ENCODE measurements at places on chromosomes 2 and 18. TPM values are rescaled to one million over a fixed set of nuclear protein-coding genes. Genes with fewer than 3 reads are reported as not detected.

DNA sequence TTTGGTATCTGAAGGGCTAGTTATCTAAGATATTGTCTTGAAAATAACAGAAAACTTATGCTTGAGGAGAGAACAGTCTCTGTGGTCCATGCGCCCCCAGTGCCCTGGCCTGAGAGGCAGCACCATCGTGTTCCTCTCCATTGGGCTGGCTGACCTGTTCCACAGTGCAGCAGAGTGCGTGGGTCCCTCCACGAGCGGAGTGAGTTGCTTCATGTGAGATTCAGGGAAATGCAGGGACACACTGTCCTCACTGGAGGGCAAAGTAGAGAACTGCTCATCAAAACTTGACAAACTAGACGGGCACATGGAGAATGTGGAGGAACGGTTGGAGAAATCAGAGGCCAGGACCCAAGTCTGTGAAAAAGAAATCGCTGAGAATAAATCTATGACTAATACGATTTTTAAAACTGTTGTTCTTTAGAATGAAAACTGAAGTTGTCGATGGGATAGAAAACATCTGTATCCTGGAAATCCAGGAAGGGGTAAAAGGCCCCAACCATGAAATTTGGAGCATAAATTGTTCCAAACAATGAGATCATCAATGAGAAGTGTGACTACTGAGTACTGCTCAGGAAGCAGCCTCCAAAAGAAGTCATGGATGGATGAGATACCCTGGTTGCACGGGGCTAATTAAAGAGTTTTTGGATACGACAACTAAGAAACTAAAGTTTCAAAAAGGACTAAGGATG is 58.1 kb downstream of the REV1 start:
- no peak for DNase-seq

GRCh38 chr2:177554365-177554764 is 161.8 kb downstream of the AGPS start:
- DNase-seq = no peak

GRCh38 chr18:6589923-6590322 is 139.6 kb upstream of the ARHGAP28 start:
- DNase-seq = no peak

- no peak for DNase-seq
Observed at GRCh38 chr2:227886149-227886548, 14.7 kb downstream of the DAW1 start.

GRCh38 chr2:226772389-226773179 is 27.0 kb downstream of the IRS1 start:
- DNase-seq = no peak

DNA sequence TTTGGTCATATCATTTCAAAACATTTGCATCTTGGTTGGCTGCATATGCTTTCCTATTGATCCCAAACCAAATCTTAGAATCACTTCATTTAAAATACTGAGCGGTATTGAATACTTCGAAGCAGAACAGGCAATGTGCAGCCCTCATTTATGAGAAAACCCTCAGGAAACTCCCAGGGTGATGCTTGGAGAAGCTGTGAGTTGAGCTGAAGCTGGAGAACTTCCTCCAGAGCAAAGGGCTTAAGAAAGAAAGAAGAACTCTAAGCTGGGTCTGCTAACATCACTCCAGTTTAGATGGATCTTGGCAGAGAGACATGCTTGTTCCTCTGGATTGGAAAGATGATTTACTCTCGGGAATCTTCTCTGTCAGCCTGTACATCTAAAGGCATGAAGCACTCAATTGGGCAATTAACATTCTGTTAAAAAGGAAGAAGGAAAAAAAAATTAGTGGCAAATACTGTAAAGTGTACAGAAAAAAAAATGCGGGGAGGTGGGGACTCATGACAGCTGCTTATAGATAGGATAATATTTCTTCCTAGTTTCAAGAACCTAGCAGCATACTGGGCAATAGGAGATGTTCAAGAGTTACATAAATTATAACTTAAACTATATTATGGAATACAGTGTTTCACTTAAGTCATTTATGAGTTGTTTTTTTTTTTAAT is 49.5 kb downstream of the ATIC start:
- no peak for DNase-seq

DNA sequence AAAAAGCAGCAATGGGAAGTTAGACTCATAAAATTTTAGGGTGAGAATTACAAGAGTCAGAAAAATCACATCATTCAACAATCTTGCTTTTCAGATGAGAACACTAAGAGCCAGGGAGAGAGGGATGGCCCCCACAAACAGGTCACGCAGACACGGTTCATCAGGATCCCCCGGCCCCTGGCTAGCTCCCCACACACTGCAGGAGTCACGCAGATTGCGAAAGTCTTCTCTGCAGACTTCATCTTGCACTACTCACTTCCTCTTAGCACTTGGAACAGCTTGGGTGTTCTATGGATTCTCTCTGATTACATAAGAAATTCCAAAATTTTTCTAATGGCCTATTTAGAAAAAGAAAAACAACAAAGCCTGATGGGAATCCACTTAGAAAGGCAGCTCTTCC is 21.6 kb upstream of the SULT1C2 start:
- no peak for DNase-seq

DNA sequence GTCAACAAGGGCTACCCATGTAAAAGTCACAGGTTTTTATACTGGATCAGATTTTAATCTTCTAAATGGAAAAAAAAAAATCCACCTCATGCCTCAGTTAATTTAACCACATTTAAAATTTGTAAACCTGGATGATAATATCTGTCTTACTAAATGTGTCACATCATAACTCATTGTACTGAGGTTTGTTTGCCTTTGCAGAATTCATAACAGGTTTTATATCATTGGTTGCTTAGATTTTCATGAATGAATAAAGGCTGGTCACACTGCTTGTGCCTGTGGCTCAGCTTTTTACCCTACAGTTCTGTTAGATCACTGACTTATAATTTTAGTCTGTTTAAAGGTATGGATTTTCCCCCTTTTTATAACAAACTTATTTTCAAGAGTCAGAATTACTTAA is 48.9 kb downstream of the PSMD14 start:
- no peak for DNase-seq

DNA sequence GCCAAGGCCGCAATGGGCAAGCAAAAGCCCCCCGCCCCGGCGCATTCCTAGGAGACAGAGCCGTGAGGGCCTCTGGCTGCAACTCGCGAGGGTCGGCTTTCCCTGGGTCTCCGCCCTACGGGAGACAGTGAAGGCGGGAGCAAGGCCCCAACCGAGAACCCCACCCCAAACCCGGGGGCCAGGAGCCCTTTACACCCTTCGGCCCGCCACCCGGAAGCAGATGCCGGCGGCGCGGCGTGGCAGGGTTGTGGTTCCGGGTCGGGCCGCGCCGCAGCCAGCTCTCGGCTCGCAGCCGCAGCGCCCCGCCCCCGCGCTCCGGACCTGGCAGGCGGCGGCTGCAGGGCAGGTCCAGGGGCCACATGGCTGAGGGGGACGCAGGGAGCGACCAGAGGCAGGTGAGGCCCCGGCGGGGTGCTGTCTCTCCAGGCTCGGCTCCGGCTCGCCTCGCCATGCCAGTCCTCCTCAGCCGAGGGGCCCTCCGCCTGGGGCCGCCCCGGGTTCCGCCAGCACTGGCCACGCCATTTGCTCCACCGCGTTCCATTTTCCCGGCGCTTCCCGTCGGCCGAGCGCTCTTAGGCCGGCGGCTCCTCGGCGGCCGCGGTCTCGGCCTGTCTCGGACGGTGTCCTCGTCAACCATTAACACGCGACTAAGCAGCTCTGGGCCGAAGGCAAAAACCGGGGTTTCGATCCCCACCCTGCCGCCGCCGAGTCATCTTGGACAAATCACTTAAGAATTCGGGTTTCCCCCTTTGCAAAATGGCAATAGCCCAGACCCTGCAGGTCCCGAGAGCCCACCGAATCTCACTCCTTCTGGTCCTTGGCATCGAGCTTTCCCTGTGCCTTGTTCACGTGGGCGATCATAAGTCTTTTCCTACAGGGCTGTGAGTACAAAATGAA is at the start of gene IMPACT:
TSS of gene IMPACT (plus strand) at position 273 of the 897 bp plus-strand sequence. CDS start at position 360, 87 bp downstream.
- peak; percentile 90 for DNase-seq

DNA sequence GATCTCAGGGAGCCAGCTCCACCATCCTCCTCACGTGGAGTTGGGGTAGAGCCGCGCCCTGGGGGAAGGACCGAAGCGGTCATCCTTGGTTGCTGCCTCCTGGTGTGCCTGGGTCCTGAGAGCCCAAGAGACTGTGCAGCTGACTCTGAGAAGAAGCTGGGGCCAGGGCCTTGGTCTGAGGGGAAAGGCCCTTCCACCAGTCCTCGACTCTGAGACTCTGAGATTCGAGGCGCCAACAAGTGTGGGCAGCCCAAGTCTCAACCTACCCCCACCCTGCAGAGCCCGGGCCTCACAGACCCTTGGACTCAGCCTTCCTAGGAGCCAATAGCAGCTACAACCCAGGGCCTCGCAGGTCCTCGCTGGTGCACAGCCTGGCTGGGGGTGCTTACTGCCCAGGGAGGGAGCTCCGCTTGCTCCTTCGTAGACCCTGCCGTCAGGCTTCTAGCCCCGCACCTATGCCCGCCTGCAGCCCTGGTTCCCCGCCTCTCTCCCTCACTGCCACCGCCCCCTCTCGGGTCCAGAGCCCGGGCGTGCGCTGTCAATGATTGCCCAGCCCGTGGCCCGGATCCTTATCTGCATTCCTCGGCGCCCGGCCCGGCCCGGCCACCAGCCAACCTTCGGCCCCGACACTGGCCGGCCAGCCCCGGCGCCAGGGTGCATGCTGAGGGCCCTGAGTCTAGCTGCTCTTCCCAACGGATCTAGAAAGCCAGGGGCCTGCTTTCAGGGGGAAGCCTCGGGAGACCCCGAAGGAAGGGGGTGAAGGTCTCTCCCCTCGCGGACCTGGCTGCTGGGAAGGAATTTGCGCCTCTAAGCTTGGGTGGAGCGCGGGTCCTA is 2.0 kb downstream of the IHH start:
- DNase-seq = peak; percentile 58

DNA sequence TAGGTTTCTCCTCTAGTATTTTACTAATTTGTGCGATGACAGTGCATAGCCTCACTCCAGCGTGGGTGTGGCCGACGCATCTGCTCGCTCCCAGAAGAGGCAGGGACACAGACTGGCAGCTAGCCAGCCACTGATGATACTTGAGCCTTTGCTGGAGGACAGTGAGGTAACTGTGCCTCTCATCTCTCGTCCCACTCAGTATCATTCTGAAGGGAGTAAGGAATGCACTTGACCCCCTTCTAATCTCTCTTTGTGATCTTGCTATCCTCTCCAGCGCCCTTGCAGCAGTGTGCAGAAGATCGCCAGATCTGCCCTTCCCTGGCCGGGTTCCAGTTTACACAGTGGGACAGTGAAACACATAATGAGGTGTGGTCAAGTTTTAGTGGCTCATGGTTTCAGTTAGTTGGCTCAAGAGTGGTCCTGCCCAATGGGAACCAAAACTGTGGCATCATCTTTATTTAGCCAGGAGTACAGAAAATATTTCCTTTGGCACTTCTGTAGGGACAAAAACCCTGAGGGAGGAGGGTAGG is 17.5 kb downstream of the NCAPH start:
- DNase-seq = peak; percentile 87

- DNase-seq = no peak
Observed at GRCh38 chr2:157319795-157320194, 5.8 kb downstream of the ERMN start.

DNA sequence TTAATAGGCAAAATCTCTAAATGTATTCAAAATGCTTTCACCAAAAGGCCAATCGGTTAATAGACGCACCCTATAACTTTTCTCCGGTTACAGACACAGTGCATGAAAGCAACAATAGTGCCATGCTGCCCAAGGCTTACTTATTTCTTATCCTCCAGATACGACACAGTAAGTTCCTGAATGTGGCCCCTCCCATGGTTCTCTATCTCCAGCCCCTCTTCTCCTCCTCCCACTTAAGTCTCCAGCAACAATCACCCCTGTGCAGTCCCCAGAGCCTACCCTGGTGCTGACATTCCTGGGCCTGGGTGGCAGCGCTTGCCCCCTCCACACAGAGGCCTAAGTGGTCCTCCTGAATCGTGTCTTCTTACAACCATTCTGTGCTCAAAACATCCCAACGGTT is 3.6 kb downstream of the KIDINS220 start:
- DNase-seq = no peak

Gene C2orf66
- not detected for total RNA-seq

Gene SAG
- total RNA-seq = not detected

Gene MBOAT2
- 6.7 TPM for total RNA-seq

Data from left cardiac atrium (tissue), 4 donors.